ENCODE measurements at places on chromosomes 5 and 9. TPM values are rescaled to one million over a fixed set of nuclear protein-coding genes. Genes with fewer than 3 reads are reported as not detected.

DNA sequence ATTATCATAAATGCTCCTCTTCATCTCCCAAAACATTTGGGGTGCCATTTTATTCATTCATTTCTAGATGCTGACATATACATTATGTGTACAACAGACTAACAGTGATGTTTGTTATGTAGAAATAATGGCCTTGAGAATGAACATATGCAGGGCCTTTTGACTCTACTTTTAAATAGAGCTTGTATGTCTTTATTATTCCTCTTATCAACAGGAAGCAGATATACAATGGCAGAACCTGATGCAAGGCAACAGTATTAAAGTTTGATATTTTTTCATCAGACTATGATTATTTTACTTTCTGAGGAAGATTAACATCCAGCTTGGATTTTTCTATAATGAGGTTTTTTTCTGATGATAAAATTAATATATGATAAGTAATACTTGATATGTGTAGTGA is 44.1 kb downstream of the SNX18 start:
- no peak for DNase-seq

DNA sequence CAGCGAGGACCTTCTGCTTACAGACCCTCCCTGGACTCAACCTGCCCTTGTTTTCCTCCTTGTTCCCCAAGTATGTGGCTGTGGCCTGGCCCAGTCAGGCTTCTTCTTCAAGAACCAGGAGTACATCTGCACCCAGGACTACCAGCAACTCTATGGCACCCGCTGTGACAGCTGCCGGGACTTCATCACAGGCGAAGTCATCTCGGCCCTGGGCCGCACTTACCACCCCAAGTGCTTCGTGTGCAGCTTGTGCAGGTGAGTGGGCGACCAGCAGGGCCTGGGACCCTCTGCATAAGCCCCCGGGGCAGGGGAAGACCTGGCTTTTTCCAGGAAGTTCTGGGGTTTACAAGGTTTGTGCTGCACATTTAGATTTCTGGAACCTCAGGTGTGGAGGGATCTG is 56.9 kb downstream of the ABLIM3 start:
- DNase-seq = no peak

- no peak for DNase-seq
Observed at GRCh38 chr5:175060257-175060656, 335.9 kb downstream of the MSX2 start.

GRCh38 chr9:121756474-121757280 is 105.2 kb downstream of the DAB2IP start:
- DNase-seq = no peak

DNA sequence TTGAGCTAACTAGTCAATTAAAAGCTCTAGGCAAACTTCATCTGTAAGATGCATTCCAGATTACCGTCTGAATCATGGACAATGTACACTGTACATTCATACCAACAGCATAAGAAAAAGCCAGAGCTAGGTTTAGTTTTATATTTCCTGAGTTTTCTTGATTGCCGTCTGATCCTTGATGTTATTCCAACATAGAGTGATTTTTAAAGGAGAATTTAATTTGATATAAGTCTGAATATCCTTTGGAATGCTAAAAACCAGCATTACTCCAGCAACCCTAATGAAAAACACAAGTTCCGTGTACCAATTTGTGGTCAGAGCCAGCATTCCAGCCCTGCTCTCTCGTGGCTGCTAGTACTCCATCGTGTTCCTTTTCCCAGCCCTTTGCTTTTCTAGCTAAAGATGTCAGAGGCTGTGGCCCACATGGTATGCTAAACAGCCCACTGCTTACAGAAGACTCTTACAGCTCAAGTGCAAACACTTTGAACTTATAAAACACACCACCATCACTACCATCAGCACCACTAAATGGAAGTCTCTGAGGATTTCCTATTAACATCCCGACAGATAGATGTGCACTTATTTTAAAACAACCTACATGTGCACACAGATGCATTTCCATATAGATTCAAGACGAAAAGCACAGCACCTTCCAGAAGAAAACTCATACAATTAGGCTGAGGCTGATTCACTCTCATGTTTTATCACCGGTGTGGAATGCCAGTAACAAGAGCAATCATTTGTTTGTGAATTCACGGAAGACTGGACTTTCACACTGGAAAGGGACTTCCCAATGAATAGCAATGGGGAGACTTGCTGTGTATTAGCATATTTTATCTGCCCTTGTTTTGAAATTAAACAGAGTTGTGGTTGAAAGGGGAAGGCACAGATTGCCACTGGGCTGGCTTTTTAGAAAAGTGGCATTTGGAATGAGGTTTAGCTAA is 246.9 kb upstream of the GAS1 start:
- DNase-seq = no peak

- no peak for DNase-seq
Observed at GRCh38 chr5:171801839-171802238, 16.2 kb downstream of the SMIM23 start.

DNA sequence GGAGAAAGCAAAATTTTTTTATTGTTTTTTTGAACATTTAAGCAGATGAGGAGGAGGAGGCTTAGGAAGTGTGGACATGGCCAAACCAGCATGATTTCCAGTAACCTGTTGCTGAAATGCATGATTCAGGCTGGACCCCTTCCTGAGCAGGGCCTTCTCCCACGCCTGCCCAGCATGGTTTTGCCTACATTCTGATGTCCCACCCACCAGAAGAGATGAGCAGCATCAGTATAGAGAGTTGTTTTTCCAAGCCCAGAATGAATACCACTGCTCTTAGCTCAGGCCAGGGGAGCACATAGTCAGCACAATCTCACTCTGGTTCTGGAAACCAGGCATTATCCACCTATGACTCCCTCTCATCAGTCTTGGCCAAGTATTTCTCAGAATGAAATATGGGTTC is 90.1 kb downstream of the PAPPA start:
- no peak for DNase-seq

DNA sequence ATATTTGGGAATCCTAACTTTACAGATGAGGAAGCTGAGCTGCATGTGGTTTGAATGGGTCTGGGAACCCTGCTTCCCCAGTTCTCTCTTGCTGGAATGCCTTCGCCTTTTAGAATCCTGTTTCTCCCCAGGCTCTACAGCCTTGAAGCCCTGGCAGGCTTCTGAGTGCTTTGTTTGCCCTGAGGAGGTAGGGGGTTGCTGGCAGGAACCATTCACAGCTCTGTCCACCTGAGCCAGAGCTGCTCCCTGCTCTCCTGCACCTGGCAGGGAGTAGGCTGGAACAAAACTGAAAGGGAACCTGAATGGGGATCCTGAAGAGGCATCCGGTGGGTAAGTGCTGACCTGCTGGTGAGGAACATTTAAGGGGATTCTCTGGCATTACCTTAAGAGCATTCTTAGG is 33.0 kb downstream of the KIF4B start:
- DNase-seq = no peak

GRCh38 chr9:29069376-29069775 is 1496.1 kb upstream of the C9orf72 start:
- DNase-seq = no peak

DNA sequence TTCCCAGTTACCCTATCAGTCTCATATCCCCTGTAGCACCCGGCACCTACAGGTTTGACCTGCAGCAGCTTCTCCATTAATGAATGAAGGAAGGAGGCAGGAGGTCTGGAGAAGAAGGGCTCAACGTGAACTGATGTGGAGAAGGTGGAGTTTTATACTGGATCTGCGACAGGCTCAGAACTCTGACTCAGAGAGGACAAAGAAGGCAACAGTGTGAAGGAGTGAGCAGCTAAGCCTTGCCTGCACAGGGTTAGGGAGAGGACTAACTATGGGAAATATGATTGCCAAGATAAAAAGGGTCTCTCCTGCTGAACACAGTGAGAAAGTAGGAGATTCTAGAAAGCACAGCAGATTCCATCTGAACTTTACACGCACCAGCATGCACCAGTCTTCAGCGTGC is 23.6 kb downstream of the RASEF start:
- no peak for DNase-seq

DNA sequence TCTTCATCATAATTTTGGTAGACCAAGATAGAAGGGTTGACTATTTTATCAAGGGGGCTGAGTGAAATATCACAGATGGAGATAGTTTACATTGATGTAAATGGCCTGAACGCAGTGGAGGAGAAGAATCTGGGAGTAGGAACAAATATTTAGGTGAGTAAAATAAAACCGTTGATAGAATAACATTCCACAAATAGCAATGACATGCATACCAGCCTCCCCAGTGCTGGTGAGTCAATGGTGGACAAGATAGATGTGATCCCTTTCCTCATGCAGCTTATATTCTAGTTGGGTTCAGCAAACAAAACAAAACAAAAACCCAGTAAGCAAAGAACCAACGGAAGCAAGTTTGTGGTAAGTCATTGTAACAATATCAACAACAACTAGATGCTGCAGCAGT is 385.2 kb downstream of the FAM170A start:
- no peak for DNase-seq

DNA sequence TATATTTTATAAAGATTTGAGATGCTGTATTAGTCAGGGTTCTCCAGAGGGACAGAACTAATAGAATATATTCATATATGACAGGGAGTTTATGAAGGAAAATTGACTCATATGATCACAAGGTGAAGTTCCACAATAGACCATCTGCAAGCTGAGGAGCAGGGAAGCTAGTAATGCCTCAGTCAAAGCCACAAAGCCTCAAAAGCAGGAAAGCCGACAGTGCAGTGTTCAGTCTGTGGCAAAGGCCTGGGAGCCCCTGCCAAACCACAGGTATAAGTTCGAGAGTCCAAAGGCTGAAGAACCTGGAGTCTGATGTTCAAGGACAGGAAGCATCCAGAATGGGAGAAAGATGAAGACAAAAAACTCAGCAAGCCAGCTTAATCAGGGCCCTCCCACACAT is 382.2 kb downstream of the LRRC70 start:
- DNase-seq = peak; percentile 30

- DNase-seq = no peak
Observed at GRCh38 chr5:132298298-132299212, 4.4 kb downstream of the SLC22A4 start.

DNA sequence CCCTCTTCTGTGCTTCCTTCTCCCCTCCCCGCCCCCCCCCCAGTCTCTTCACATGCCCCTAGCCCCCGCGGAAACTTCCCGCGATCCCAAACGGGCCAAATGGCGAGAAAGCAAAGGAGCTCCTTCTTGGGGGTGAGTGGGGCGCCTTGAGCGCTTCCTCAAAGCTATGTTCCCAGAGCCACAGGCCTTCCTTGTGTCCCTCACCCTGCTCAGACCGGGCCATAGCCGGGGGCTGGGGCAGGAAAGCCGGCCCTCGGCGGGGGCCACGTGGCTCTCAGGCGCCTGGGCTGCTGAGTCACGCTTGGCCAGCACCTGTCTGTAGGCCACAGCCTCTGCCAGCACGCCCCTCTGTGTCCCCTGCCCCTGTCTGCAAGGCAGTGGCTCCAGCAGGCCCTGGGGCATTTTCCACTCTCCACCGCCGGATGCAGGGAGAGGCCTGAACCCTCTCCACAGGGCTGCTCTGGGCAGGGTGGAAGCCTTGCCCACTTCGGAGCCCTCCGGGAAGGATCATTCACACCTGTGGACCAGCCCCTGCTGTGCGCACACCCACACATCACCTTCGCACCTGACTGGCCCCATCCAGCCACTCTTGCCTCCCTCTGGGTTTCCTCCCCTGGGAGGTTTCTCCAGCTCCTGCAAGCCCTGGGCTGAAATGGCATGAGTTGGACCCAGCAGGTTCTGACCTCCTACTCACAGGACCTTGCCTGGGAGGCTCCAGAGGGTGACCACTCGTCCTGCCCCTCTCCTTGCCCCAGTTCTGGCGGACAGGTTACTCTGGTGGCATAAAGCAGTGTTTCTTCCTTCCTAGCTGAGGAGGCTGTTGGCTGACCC is 1.2 kb upstream of the SQSTM1 start:
- peak; percentile 82 for DNase-seq

- no peak for DNase-seq
Observed at GRCh38 chr9:117739624-117740347, 35.6 kb downstream of the TLR4 start.

GRCh38 chr9:114184866-114185265 is 29.5 kb downstream of the COL27A1 start:
- no peak for DNase-seq

- no peak for DNase-seq
Observed at GRCh38 chr5:171997011-171997410, 9.4 kb downstream of the FBXW11 start.

- DNase-seq = no peak
Observed at GRCh38 chr5:37575541-37576489, 196.7 kb downstream of the WDR70 start.

DNA sequence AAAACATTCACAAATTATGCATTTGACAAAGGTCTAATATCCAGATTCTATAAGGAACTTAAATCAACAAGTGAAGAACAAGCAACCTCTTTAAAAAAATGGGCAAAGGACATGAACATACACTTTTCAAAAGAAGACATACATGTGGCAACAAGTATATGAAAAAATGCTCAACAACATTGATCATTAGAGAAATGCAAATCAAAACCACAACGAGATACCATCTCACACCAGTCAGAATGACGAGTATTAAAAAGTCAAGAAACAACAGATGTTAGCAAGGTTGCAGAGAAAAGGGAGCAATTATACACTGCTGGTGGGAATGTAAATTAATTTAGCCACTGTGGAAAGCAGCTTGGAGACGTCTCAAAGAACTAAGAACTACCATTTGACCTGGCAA is 38.9 kb upstream of the TNFSF15 start:
- no peak for DNase-seq

DNA sequence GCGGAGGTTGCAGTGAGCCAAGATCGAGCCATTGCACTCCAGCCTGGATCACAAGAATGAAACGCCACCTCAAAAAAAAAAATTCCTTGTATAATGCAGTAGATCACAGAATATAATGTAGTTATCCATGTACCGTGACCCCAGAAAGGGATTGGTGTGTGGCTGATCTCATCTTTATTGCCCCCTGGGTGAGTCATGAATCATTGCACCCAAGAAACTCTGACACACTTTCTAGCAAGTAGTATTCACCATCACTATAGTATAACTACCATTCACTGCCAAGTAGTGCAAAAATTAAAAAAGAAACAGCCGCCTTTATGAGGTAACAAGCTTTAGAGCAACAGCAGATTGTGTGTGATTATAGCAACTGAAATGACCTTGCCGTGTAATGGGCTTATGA is 23.7 kb upstream of the ANKH start:
- no peak for DNase-seq

DNA sequence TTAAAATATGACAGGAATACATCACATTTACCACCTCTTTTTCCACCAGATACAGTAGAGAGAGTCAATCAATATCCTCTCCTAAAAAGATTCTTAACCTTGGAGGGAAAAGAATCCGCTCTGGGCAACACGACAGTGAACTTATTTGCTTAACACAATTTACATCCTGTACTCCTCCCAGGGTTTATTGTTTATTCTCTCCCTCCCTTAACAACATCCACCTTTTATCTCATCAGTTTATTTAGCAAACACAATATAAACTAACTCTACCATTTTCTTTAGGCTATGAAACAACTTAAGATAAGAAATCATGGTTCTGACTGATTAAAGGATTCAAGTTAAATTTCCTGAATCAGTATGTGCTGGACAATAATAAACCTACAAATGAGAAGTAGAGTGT is 50.9 kb downstream of the CERT1 start:
- no peak for DNase-seq

- DNase-seq = no peak
Observed at GRCh38 chr5:173065155-173065554, 9.0 kb downstream of the CREBRF start.

GRCh38 chr5:28313953-28314352 is 1275.6 kb upstream of the CDH9 start:
- no peak for DNase-seq

- peak; percentile 82 for DNase-seq
Observed at GRCh38 chr5:104344809-104345208, 782.2 kb upstream of the NUDT12 start.

The SLC1A3 gene
- 27.1 TPM for total RNA-seq

The GFRA3 gene
- not detected for total RNA-seq

The SLC6A19 gene
- not detected for total RNA-seq

The ARHGEF39 gene
- total RNA-seq = 8.9 TPM

The PTGER4 gene
- 9.2 TPM for total RNA-seq

The GBGT1 gene
- 0.21 TPM for total RNA-seq

The PCDHGB5 gene
- total RNA-seq = 0.37 TPM

The CNTRL gene
- 6.1 TPM for total RNA-seq

Data from HT1080 (cell line).